ENCODE measurements at places on chromosomes 5 and 9.

GRCh38 chr5:120599576-120599975, 135.5 kb downstream of the PRR16 start:
- DNase-seq: peak; percentile 74

GRCh38 chr9:18499980-18500379, 26.0 kb downstream of the ADAMTSL1 start:
- peak; percentile 24 for DNase-seq

DNA sequence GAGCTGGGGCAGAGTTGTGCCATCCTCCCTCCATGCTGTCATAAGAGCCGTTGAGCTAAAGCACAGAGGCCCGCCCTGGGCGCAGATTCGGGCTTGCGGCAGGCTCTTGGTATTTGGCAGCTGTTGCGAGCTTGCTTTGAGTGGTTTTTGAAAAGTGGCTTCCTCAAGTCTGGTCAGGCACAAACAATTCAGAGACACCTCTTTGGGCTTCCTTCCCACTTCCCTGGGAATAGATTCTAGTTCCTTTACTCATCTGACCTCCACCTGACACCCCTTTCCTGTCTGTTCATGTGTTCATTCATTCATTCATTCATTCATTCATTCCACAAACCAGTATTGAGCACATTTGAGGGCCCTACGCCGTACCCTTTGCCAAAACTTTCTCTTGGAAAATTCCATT, 27.4 kb downstream of the NCS1 start:
- peak; percentile 79 for DNase-seq

DNA sequence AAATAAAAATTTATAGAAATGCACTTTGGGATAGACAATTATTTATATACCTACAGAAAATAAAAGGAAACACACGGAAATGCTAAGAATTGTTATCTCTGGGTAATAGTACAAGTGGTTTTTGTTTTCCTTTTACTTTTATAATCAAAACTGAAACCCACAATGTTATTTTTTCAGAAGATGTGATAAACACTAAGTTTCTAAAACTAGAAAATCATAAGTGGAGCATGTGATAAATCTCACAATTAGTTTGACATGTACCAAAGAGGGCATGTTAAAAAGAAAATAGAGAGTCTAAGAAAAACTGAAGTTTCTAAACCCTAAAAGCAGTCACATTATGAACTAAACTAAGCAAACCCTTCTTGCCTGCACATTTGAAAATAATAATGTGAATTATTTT, 61.1 kb downstream of the OXCT1 start:
- no peak for DNase-seq

GRCh38 chr9:81476813-81477490, 212.4 kb downstream of the TLE1 start:
- no peak for DNase-seq

DNA sequence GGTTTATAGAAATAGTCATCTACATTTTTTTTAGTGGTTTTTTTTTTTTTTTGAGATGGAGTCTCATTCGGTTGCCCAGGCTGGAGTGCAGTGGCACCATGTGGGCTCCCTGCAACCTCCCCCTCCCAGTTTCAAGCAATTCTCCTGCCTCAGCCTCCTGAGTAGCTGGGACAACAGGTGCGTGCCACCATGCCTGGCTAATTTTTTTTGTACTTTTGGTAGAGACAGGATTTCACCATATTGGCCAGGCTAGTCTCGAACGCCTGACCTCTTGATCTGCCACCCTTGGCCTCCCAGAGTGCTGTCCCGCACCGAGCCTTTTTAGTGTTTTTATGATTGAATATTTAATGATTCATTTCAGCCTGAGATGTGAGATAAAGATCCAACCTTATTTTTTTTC, 27.3 kb downstream of the ANKRD33B start:
- DNase-seq: no peak

GRCh38 chr5:14428302-14429081, 153.1 kb upstream of the OTULINL start:
- DNase-seq: peak; percentile 51

- no peak for DNase-seq
Measured at GRCh38 chr9:131744171-131744719, 4.4 kb upstream of the RAPGEF1 start.

DNA sequence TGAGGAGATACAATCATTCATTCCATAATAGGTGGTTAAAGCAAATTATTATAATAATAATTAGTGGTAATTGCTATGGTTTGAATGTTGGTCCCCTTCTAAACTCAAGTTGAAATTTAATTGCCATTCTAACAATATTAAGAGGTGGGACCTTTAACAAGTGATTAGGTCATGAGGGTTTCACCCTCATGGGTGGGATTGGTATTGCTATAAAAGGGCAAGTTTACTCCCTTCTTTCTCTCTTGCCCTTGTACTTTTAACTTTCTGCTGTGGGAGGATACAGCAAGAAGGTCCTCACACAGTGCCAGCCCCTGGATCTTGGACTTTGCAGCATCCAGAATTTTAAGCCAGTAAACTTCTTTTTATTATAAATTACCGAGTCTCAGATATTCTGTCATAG, 101.9 kb upstream of the PARP8 start:
- no peak for DNase-seq

GRCh38 chr9:71690063-71690688, 78.1 kb downstream of the CEMIP2 start:
- peak; percentile 34 for DNase-seq

DNA sequence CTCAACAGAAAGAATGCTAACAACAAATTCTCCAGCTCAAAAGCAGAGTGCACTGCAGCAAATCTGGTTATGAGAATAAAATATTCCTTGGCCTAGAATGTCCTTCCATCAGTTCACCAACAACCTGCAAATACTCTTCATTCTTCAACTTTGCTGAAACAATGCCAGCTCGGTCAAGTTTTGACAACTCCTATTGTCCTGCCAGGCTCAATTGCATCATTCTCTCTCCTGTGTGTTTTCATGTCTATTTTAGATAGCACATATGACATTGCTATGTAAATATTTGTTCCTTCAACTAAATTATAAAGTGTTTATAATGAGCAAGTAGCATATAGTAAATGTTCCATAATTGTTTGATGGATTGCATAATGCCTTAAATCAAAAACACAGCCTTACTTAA, 463.8 kb downstream of the TLE1 start:
- no peak for DNase-seq

GRCh38 chr9:133788819-133789717, 50.9 kb upstream of the SARDH start:
- DNase-seq: no peak

DNA sequence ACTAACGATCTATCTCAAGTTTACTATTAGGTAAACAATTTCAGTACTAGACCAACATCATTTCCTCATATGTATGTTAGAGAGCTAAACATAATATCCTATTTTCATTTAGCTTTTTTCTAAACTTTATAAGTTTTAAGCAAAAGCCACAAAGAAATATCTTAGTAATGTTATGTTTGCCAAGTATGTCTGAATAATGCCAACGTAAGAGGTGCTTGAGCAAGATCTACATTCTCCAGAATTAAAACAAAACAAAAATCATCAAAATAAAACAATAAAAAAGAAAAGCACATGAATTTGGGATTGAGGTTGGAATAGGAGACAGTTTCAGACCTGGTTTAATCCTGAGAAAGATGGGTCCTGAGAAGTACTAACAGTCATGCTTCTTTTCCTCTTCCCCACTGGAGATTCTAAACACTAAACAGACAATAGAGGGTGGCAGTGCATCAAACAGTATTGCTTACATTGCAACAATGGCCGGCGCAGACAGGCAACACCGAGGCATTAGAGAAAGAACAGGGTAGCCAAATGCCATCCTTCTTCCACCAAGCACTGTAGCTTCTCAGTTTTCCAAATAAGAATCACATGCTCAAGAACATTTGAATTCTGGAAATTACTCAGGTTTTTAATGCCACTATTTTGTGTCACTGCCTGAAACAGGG, 33.6 kb downstream of the CSNK1A1 start:
- peak; percentile 70 for DNase-seq

GRCh38 chr5:104095527-104095926, 532.9 kb upstream of the NUDT12 start:
- no peak for DNase-seq

- DNase-seq: no peak
Measured at GRCh38 chr5:140318792-140319191, 15.9 kb upstream of the PFDN1 start.

DNA sequence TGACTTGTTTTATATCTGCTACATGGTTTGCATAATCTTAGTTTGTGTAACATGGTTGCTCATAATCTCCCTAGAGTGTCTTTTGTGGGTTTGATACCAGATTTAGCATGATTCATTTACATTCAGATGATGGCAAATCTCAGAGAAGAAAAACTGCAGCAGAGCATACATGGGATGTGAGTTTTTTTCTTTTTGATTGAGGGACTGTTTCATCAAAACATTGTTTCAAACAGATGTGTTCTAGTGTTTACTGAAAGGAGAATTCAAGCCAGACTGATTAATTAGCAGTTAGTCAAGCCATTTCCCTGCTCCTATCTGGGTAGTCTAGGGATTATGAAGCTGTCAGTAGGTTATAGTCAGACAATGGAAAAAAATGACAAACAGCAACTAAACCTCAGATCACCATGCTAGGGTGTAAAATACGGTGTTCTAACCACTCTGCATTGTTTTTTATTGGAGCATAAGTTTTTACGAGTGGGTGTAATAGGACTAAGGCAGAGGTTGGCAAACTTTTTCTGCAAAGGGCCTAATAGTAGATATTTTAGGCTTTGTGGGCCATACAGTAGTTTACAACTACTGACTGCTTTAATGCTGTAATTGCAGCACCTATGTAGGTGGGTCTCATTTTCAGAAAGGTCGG, 10.5 kb upstream of the GDNF start:
- peak; percentile 85 for DNase-seq

- no peak for DNase-seq
Measured at GRCh38 chr5:103973669-103974068, 411.1 kb upstream of the NUDT12 start.

DNA sequence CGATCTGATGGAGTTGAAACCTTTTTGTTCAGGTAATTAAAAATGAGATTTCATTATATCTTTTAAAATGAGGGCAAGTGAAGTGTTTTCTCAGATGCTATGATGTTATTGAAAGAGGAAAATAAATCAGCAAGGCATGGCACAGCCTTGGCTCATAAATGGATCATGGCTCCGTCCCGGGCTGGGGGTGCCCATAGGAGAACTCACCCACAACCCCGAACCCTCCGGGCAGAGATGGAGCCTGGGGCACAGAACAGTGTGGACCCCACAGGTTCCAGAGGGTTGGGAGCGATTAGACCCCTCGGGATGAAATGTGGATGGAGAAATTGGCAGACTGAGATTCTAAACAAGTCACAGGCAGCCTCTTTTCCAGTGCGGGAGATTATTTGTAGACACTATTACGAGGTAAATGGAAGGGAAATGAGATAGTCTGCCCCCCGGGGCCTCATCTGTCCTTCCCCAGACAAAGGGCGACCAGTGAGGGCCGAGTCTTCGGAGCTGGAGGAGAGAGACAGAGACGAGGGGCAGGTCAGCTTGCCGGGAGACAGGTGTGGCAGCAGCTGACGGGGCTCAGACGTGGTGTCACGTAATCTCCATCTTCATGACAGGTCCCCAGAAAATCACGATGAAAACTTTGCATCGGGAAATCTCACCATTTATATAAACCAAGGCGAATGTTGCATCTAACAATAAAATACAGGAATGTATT, 33.7 kb downstream of the NDUFS6 start:
- no peak for DNase-seq

GRCh38 chr9:101350285-101350684, 34.5 kb downstream of the BAAT start:
- DNase-seq: no peak

DNA sequence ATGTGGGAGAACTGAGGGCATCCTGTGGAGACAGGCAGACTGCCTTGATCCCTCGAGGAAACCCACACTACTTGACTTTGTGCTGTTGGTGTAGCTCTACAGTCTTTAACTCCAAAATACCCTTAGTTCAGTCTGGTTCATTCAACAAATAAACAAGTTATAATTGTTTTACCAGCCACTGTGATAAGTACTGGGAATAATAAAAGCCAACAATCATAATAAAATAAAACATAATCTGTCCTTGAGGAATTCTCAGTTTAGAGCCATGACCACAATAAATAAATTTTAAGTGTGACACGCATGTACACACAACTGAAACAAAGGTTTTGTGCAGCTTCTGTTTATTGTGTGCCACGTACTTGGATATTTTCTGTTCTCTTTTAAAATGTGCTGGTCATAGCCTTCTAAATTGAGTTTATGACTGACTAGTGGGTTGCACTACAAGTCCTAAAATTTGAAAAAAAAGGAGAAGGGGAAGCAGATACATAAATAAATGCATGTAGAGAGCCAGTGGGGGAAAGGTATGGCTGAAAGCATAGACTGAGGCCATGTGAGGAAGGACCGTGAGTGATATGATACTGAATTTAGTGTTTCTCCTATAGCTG, 6.2 kb upstream of the SCAMP1 start:
- no peak for DNase-seq

GRCh38 chr9:38251036-38251860, 141.3 kb upstream of the ALDH1B1 start:
- no peak for DNase-seq

- no peak for DNase-seq
Measured at GRCh38 chr9:70692431-70692830, 278.0 kb upstream of the KLF9 start.

- peak; percentile 10 for DNase-seq
Measured at GRCh38 chr5:133285583-133286021, 233.8 kb downstream of the HSPA4 start.

GRCh38 chr5:100860407-100860806, 42.7 kb downstream of the ST8SIA4 start:
- no peak for DNase-seq

- DNase-seq: peak; percentile 81
Measured at GRCh38 chr9:38024036-38024681, 44.9 kb downstream of the SHB start.

DNA sequence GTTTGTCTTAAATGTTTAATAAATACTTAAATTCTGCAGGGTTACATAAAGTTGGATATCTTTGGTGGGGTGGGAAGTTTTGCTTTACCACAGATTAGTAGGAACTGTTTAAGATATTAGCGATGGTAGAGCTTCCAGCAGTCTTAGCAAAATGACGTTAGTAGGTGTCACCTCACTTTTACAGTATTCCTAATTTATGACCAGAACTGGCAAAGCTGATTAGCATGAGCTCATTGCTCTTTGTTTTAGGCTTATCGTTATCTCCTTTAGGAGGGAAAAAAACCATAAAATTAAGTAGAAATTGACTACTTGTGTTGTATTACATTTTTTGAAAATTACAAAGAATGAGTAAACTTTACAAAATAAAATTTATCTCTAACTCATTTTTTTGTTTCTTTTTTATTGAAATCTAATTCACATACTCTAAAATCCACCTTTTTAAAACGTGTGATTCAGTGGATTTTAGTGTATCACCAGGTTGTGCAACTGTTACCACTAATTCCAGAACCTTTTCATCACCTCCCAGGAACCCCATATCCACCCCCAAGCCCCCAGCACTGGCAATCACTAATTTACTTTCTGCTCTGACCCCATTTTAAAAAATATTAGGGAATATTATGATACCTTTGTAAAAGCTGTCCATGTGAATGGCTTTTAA, 129.5 kb downstream of the TRIO start:
- no peak for DNase-seq

- DNase-seq: peak; percentile 87
Measured at GRCh38 chr9:4126184-4126865, 173.5 kb downstream of the GLIS3 start.

GRCh38 chr9:68894502-68894901, 119.4 kb downstream of the PRKACG start:
- no peak for DNase-seq

GRCh38 chr5:79727451-79728355, 38.1 kb downstream of the CMYA5 start:
- DNase-seq: peak; percentile 47

- DNase-seq: no peak
Measured at GRCh38 chr5:82873452-82873851, 203.7 kb downstream of the TMEM167A start.

Data from AG10803 (cell line).